ENCODE measurements at places on chromosomes 4 and X. TPM values are rescaled to one million over a fixed set of nuclear protein-coding genes. Genes with fewer than 3 reads are reported as not detected.

- no peak for DNase-seq
Measured at GRCh38 chr4:141328560-141329173, 108.0 kb downstream of the ZNF330 start.

DNA sequence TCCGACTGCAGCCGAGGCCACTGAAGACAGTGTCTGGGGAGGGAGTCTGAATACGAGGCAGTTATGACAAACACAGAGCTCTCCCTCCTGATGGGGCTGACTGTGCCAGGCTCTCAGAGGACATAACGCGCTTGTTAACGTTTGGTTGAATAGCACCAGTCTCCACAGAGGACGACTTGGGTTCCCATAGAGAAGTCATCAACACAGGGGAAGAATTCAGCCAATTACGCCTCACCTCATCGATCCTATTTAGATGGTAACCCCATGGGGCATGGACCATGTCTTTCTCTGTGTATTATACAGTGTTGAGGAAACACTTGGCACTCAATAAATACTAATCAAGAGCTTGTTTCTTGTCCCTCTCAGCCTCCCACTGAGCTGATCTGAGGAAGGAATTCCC, 642.6 kb upstream of the LCORL start:
- DNase-seq: no peak

DNA sequence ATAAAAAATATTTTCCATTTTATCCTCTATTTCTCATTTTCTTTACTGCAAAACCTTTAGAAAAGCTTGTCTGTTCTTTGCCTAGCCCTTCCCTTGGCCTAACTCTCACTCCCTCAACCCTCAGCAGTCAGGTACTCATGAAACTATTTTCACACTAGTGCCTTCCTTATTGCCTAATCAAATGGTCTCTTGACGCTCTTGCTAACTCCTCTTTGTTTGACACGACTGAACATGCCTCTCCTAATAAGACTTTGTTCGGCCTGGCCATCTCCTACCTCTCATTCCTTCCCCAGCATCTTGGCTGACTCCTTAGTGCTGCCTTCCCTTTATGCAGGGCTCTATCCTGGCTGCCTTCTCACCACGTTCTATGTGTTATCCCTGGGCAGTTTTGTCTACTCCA, 11.1 kb upstream of the LRAT start:
- no peak for DNase-seq

DNA sequence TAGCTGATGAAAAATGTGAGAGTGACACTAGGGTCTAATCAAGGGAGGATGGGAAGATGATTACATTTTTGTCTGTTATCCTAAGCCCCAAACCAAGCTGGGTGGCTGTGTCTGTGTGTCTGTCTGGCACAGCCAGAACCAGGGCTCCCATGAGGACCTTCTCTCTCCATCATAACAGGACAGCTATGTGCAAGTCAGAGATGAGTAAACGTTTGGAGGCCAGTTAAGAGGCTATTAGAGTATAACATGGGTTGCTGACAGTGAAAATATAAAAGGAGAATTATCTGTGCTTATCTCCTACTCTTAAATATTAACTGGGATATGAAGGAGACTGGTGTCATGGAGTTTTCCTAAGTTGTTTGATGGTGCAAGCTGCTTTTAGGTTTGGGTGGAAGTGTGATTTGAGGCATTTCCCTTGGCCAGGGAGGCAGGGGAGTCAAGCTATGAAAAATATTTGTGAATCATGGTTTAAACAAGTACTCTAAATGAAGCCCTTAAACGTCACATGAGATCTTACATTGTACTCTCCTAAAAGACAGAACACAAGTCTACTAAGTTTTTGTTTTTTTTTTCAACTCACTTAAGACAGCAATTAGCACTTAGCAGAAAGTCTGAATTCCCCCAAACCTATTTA, 156.2 kb downstream of the ENOX2 start:
- DNase-seq: no peak

DNA sequence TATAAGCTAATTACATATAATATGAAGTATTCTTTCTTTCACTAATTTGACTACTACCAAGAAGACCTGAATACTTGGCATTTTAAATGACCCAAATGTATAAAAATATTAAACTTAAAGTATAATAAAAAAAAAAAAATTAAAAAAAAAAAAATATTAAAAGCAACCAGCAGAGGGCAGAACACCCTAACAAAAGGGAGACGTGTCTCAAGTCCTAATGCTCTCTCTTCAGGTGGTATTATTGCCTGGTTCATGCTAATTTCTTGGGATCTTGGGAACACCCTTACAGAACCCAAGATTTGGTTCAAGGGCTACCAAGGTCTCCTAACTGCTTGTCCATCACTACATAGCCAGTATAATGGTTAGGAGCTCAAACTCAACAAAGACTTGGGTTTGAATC, 754.8 kb downstream of the RAB28 start:
- DNase-seq: no peak

GRCh38 chr4:1207603-1208265, 35.4 kb upstream of the SPON2 start:
- DNase-seq: peak; percentile 71

SNCA gene
- total RNA-seq: 12.7 TPM

POF1B gene
- 17.1 TPM for total RNA-seq

MAGEB1 gene
- total RNA-seq: not detected

DNA sequence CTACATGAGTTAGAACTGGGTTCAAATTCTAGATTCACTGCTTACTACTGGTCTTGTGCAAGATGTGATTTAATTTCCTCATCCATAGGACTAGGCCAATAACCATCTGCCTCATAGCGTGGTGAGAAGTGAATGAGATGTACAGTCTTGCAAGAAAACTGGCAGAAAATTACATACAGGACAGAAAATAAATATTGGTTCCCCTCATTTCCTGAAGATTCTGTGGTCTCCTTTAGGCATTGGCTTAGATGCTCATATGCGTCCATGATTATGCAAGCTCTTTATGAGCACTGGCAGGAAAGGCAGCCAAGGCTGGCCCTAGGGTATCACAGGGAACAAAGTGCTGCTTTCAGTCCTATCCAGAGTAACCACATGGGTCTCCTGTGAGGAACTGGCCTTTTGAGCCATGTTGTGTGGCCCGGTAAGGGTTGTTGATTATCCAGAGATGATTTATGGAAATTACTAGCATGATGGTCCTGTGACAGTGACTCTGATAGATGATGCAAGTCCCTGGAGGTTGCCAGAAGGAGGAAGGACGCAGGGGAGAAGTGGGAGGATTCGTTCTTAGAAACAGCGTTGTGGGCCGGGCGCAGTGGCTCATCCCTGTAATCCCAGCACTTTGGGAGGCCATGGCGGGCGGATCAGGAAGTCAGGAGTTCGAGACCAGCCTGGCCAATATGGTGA, 9.9 kb upstream of the MOB1B start:
- DNase-seq: peak; percentile 39

PCGF3 gene
- total RNA-seq: 26.6 TPM

Data from left cardiac atrium (tissue), 4 donors.